NCI-H1436 (cell line): ENCODE measurements at places on chromosomes 6 and 20.

GRCh38 chr20:61166324-61166723 lies 85.7 kb upstream of the CDH4 start:
- no peak for DNase-seq

DNA sequence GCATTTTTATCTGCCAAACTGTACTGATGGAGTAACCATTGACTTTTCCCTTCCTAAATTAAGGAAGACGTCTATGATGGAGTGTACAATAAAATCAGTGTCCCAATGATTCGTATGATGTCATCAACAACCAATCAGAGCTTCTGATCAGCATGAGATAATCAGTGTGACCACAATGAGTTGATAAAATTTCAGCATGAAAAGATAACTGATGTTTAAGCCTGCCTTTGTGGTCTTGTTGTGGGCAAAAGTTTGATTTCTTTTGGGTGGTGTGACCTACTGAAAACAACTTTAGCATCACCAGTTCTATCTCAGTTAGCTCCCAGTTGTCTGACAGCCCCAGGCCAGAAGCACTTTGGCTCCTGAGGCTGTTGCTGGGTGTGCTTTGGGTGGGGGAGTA lies 3.3 kb downstream of the PCIF1 start:
- DNase-seq: no peak

- no peak for DNase-seq
Observed at GRCh38 chr6:11381801-11382513, 149.5 kb upstream of the NEDD9 start.

- DNase-seq: no peak
Observed at GRCh38 chr6:11500008-11500407, 37.5 kb upstream of the TMEM170B start.

GRCh38 chr6:169556758-169557548 lies 144.9 kb downstream of the WDR27 start:
- DNase-seq: no peak

DNA sequence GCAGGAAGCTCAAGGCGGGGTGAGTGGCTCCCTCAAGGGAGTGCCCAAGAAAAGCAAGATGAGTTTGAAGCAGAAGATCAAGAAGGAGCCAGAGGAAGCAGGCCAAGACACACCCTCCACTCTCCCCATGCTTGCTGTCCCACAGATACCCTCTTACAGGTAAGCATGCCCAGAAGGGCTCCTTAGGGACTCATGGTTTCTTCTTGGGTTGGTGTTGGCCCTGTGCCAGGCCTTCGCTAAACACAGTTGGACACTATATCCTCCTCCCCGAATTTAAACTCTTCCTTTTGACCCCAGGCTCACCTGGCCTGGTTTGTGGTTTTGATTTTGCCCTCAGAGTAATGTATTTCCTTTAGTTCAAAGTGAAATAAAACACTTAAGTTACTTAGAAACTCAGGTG lies 5.1 kb downstream of the BRPF3 start:
- DNase-seq: no peak

- DNase-seq: no peak
Observed at GRCh38 chr6:99333068-99333467, 16.4 kb downstream of the FAXC start.

DNA sequence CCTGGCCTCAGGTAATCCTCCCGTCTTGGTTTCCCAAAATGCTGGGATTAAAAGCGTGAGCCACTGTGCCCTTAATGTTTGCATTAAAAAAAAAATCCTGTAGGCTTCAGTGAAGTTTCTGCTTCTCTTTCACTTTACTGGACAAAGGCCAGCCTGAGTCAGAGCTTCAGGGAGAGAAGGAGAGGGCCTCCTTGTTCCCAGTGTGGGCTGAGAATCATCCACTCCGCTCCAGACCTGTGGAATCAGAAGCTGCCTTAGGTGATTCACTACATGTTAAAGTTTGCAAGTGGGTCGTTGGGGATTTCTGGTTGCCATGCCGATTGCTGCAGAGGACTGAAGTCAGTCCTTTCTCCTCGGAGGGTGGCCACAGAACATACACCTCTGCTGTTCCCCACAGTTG lies 113.3 kb upstream of the EEF1E1 start:
- DNase-seq: no peak

DNA sequence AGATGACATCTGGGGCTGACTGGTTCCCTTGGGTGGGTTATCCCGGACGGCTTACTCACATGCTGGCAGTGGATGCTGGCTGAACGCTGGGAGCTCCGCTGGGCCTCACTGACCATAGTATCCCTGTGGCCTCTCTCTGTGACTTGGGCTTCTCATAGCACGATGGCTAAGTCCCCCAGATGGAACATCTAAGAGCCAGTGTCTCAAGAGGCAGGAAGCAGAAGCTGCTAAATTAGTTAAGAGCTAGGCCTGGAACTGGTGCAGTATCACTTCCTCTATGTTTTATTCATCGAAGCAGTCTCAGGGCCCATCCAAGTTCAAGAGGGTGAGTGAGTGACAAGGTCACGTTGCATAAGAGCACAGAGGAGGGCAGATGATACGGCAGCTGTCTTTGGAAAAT lies 116.5 kb upstream of the LAMP5 start:
- no peak for DNase-seq

GRCh38 chr20:32141465-32141980 lies 32.0 kb downstream of the TM9SF4 start:
- DNase-seq: no peak

DNA sequence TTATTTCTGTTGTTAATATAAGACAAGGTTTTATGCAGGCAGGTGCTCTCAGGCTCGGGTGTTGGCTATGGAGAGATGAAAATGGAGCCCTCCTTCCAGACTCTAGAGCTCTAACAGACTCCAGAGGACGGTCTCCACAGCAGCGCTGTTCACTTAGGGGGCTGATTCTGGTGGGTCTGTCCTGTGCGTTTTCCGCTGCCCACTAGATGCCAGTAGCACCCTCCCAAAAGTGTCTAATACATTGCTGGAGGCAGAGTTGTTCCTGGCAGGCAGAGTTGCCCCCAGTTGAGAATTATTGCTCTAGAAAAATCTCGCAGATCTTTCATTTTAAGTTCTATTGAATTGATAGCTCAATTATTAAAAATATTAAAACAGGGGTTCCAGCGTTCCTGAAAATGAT lies 109.9 kb downstream of the MAP3K4 start:
- no peak for DNase-seq

DNA sequence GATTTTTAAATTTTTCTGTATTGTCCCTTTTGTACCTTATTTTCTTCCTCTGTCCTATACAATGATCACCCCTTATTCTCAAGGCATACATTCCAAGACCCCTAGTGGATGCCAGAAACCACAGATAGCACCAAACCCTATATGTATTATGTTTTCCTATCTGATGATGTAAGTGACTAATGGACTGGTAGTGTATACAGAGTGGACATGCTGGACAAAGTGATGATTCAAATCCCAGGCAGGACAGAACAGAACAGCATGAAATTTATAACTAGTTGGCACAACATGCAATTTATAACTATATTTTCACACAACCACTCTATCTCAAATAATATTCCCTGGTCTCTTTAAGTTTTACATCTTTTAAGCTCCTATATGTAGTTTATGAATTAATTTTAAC lies 205.6 kb upstream of the FLRT3 start:
- no peak for DNase-seq
